ENCODE measurements at places on chromosomes 12 and 14.
A peak's percentile ranks its signal among the peaks of the same experiment; 100 is the strongest.

GRCh38 chr12:64072916-64073575 lies 149.1 kb downstream of the KICS2 start:
- no peak for DNase-seq

- DNase-seq: peak; percentile 69
Measured at GRCh38 chr12:45730348-45731189, 1.1 kb downstream of the ARID2 start.

- DNase-seq: no peak
Measured at GRCh38 chr12:105570944-105571343, 240.5 kb downstream of the C12orf75 start.

DNA sequence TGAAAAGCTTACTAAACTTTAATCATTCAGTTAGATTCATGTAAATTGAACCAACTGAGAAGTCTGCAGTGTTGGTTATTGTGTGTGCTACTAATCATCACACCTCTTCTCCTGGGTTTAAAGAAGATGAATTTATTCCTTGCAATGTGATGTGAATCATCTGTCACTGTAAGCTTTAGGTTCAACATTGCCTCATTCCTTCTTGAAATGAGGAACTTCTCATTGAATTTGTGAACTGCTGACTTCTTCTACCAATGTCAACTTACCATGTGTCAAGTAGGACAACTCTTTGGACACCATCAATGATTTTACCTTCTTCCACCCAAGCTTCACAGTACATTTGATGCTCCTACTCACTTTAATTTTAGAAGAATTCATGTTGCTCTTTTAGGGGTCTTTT lies 17.4 kb upstream of the PRB2 start:
- DNase-seq: no peak

DNA sequence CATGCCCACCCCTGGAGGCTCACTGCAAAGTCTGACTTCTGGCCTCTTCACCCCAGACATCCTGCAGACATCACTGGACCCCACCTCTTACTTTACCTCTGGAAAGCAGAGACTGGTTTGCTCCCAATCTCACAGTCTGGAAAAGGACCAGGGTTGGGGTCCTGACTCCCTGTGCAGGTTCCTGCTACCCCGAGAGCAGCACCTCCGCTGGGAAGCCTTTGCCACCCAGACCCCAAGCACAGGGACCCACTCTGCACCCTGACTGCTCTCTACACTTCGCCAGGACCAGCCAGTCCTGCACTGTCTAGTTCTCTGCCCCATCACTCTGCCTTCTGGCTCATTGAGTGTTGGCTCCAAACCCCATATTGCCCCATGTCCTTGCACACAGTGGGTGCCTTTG lies 16.0 kb downstream of the FOXN4 start:
- DNase-seq: no peak

- no peak for DNase-seq
Measured at GRCh38 chr12:85993746-85994145, 119.7 kb downstream of the NTS start.

DNA sequence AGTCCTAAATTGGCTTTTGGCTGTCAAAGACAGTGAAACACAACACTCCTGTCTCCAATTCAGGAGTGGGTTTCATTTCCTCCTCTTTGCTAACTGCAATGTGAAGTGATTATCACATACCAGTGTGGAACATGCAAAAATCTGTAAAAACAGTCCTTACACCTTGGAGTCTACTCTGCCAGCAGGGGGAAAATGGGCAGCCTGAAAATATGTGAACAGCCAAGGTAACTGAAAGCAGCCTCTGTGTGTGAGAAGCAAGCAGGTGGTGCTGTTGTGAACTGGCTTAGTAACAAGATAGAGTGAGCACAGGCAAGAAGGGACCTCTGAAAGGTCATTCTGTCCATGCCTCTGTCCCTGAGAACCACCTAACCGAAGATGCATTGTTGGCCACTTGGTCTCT lies 6.0 kb downstream of the PRMT8 start:
- peak; percentile 27 for DNase-seq

DNA sequence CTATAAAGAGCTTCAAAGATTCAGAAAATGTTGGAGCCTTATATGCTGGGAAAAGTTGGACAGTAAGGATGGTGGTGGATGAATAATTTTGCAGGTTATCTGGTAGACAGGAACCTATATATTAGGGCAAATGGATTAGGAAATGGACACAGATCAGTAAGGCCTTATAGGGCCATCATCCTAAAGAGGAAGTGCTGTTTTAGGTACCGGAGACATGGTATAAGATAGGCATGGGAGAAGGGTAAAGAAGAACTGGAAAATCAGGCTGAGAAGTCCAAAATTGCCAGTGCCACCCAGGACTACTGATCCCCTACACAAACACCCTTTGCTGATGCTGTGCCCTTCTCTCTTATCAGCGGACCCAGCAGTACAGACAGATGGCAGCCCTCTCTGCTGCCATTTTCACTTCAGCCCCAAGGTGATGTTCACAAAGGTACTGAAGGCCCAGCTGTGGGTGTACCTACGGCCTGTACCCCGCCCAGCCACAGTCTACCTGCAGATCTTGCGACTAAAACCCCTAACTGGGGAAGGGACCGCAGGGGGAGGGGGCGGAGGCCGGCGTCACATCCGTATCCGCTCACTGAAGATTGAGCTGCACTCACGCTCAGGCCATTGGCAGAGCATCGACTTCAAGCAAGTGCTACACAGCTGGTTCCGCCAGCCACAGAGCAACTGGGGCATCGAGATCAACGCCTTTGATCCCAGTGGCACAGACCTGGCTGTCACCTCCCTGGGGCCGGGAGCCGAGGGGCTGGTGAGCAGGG lies 5.5 kb downstream of the GDF11 start:
- DNase-seq: no peak

DNA sequence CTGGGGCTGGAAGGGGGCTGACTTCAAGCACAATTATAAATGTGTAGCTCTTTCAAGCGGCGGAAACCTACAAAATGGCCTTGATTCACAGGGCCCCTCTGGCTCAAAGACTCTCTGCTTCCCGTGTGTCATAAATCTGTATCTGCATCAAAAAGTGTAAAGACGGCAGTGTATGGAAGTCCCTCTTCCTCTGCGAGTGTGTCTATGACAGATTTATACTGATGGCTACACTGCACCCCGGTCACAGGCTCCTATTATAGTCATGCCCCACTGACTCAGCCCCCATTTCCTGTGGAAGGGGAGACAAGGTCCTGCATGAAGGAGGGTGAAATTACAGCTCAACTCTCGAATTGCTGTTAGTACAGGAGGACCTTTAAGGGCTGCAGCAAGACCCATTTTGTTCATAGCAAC lies 68.6 kb downstream of the HMGA2 start:
- DNase-seq: no peak

- no peak for DNase-seq
Measured at GRCh38 chr12:77894556-77894955, 63.9 kb downstream of the NAV3 start.

- DNase-seq: no peak
Measured at GRCh38 chr12:24861766-24862540, 86.9 kb downstream of the BCAT1 start.
